ENCODE measurements at places on chromosomes 16 and 17.

- DNase-seq: no peak
These were observed 1.3 kb upstream of the MPG start for GRCh38 chr16:76535-77272.

GRCh38 chr16:70687102-70687511 is 1.3 kb upstream of the MTSS2 start:
- DNase-seq: no peak

GRCh38 chr17:42629411-42630009 is 20.0 kb downstream of the TUBG1 start:
- DNase-seq: no peak

DNA sequence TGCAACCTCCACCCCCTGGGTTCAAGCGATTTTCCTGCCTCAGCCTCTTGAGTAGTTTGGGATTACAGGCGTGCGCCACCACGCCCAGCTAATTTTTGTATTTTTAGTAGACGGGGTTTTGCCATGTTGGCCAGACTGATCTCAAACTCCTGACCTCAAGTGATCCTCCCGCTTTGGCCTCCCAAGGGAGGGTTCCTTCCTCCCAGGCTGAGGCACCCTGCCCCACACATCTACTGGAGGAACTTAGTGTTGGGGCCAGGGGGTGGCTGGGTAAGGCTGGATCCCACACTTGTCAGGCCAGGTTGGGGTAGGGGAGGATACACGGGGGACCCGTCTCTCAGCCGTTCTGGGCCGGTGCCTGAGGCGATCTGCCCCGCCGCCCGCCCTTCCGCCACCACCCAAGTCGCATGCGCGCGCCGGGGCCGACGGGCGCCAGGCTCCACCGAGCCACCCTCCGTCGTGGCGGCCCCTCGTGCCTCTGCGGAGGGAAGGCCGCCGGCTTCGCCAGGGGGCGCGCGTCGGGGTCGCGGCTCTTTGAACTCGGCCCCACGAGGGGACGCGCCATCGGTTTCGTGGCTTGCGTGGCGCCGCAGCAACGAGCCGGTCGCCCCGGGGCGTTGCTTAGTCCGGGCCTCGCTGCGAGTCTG is 15.9 kb downstream of the GRB7 start:
- no peak for DNase-seq

GRCh38 chr16:12225255-12225654 is 248.7 kb downstream of the SNX29 start:
- no peak for DNase-seq
